Uterus (tissue), 4 donors: ENCODE measurements at places on chromosomes 11 and 22.

- no peak for DNase-seq
Measured at GRCh38 chr22:40211476-40212054, 33.8 kb downstream of the TNRC6B start.

DNA sequence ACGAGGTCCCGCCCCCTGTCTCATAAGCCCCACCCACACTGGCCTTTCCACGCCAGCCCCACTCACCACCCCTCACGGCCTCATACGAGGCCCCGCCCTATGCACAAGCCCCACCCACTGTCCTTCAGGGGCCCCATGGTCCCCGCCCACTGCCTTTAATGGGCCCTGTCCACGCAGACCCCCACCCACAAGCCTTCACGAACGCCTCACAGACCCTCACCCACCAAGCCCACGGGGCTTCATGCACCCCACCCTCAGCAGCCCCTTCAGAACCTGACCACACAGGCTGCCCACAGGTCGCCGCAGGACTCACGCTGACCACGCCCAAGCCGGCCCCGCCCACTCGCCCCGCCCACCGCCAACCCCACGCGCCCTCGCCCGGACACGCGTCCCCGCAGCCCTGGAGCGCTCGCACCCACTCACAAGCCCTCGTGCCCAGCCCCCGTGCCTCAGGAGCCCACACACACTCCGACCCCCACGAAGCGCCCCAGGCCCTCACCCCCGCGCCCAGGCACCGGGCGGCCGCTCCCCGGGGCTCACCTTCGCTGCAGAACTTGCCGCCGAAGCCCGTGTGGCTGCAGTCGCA is 10.5 kb downstream of the NRXN2 start:
- DNase-seq: no peak

- DNase-seq: no peak
Measured at GRCh38 chr22:46966495-46966845, 204.0 kb downstream of the TBC1D22A start.

GRCh38 chr11:861105-861479 is 18.4 kb downstream of the TSPAN4 start:
- DNase-seq: no peak

- no peak for DNase-seq
Measured at GRCh38 chr22:41908411-41909309, 6.2 kb downstream of the SHISA8 start.

- DNase-seq: no peak
Measured at GRCh38 chr11:48154151-48154550, 62.5 kb upstream of the OR4B1 start.

GRCh38 chr11:68677432-68677831 is 6.9 kb upstream of the GAL start:
- no peak for DNase-seq

DNA sequence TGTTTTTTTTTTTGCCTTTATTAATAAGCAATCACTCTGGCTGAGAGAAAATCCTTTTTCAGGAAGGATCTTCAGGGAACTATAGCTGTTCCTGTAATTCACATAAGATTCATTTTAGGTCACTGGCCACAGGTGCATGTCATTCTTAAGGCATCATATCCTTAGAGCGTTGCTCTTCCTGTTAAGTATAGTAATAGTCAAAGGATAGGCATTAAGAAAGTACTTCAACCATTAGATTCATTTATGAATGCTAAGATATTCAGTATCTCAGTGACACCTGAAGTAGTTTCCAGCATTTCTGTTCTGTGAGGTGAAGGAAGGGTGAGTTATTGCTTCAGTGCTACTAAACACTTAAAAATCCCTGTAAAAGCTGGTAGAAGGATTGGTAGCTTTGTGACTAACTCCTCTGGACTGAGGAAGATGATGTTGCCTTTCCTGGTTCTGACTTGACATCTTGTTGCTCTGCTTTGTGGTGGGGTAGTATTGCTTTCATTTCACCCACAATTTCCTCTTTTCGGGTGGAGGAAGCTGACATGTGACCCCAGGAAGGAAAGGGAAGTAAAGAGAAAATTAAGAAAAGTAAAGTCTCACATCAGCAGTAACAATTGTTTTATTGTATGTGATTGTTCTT is 34.7 kb downstream of the RNF169 start:
- DNase-seq: no peak

- peak; percentile 12 for DNase-seq
Measured at GRCh38 chr11:2529636-2530035, 84.8 kb downstream of the KCNQ1 start.

- DNase-seq: no peak
Measured at GRCh38 chr11:124633355-124633754, 10.7 kb downstream of the TBRG1 start.

DNA sequence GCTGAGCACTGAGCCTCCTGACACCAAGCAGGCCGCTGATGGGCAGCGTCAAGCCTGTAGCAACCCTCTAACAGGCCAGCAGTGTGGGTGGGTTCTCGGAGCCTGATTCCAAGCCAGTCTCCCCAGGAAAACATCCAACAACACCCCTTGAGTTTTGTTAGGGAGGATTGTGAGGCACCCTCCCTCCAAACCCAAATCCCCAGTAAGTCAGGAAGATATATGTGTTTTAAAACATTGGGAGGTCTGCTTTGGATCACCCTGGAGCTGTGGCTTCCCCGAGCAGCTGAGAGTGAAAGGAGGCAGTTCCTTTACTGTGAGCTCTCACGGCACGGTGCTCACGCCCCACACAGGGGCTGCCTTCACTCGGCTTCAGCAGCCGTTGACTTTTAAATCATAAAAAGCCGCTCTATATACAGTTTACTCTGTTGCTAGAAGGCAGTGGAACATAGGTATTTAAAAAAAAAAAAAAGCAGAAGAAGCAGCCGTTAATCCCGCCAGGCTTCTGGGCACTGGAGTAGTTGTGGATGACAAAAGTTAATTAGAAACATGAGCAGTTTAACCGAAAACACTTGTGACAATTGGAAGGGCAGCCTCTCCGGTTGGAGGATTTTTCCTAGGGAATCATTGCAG is 218.6 kb downstream of the NAV2 start:
- DNase-seq: peak; percentile 67

DNA sequence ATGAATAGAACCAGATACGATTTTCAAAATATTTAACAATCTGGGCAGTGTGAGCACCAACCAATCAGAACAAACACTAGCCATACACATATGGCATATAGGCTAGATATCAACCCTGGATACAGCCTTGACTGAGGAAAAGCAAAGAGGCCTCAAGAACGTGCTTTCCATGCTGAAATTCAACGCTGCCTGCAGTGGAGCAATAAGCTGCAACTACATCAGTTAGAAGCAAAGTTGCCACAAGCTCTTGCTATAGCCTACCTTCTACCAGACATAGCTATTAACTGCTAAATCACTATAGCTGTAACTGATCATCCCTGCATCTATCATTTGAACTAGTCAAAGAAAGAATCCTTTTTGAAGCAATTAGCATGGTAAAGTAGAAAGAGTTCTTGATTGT is 42.5 kb downstream of the DENND5A start:
- no peak for DNase-seq

- DNase-seq: no peak
Measured at GRCh38 chr22:47194476-47195155, 432.2 kb downstream of the TBC1D22A start.
